ENCODE measurements at places on chromosomes 4 and X.

DNA sequence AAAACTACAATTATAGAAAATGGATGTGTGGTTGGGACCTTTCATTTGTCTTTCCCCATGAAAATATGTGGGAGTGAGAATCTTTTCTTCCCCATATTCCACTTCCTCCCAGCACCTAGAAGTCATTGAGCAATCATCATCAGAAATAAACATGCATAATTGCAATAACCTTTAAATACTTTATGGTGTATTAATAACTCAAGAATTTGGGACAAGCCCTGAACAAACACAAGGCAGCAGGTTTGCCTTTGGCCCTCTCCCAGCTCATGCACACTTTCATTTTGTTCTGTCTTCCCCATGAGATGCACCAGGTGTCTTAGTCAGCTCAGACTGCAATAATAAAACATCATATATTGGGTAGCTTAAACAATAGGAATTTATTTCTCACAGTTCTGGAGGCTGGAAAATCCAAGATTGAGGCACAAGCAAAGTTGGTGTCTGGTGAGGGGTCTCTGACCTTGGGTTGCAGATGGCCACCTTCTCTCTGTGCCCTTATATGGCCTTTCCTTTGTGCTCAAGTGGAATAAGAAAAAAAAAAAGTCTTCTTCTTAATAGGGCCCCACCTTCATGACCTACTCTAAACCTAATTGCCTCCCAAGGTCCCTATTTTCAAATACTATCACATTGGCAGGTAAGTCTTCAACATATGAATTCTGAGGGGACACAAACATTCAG, 34.7 kb upstream of the TMEM184C start:
- DNase-seq, result no peak

- DNase-seq, result no peak
Observed at GRCh38 chr4:96602661-96603060, 762.8 kb downstream of the PDHA2 start.

GRCh38 chr4:143599827-143600226, 86.3 kb downstream of the SMARCA5 start:
- no peak for DNase-seq

- no peak for DNase-seq
Observed at GRCh38 chr4:110623718-110624397, 981 bp upstream of the PITX2 start.

- DNase-seq, result no peak
Observed at GRCh38 chrX:119583431-119584059, 9.2 kb downstream of the UBE2A start.

DNA sequence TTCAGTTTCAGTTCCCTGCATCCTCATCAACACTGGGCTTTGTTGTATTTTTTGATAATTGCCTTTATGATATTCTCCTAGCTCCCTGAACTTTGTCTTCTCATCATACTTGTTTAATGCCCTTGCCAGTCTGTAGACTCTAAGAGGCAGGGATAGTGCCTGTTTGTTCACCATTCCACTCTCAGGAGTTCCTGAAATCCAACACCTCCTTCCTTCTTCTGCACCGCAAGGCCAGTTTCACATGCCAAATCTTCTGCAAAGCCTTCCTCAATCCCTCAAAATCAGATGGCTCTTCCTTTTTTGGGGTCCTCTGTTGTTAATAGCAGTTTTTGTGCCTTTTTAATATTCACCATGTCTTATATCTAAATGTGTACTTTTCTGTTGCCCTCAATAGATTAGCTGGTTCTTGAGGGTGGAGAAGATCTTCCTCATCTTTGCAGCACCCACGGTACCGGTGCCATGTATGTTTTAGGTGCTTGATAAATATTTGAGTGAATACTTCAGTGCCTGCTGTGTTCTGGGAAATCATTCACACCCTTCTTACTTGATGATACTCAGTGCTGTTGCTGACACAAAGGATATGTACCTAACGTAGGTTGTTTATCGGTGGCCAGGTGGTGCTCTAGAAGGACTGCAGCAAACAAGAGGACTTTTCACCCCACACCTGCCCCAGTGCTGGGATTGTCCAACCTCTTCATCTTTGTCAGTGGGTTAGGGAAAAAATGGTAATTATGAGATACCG, 85.3 kb upstream of the LIMCH1 start:
- DNase-seq, result no peak

DNA sequence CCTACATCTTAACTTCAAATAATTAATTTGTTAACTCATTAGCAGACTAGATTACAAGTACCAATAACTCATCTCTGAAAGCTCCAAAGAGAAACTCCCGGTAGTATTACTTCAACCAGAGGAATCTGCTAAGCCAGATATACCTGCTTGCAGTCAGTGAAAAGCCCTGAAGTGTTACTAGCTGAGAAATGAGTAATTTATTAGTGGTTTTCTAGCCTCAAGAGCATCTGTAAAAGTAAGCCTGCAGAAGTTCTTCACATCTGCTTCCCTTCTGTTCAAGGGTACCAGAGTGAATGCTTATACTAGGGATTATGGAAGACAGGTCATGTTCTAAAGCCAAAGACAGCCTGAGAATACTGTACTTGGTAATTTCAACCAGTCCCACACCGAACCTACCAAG, 34.7 kb downstream of the IRS4 start:
- DNase-seq, result no peak

- DNase-seq, result no peak
Observed at GRCh38 chr4:119321921-119322687, at the start of gene FABP2. TSS of gene FABP2 (minus strand) at chr4:119322138. CDS start at chr4:119322102, 36 bp downstream.

GRCh38 chrX:129925305-129926092, 19.5 kb downstream of the UTP14A start:
- DNase-seq, result no peak

- DNase-seq, result no peak
Observed at GRCh38 chr4:173748353-173748752, 218.3 kb upstream of the HAND2 start.

- no peak for DNase-seq
Observed at GRCh38 chrX:63283348-63283747, 67.8 kb downstream of the SPIN4 start.

DNA sequence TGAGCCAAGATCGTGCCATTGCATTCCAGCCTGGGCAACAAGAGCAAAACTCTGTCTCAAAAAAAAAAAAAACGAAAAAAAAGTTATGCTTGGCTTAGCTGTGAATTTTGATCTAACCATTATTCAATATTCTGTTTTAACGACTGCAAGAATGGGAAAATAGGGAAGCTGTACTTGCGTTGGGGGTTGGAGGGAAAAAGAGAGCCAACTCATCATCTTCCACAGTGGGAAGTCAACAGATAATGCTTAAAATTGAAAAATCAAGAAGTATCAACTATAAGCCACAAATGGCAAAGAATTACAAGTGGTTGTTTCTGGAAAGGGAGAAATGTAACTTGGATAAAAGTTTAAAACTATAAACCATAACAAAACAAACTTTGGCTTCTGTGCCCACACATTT, 2.9 kb downstream of the TEC start:
- no peak for DNase-seq

GRCh38 chrX:73830489-73831414, 267.8 kb downstream of the CHIC1 start:
- DNase-seq, result no peak

DNA sequence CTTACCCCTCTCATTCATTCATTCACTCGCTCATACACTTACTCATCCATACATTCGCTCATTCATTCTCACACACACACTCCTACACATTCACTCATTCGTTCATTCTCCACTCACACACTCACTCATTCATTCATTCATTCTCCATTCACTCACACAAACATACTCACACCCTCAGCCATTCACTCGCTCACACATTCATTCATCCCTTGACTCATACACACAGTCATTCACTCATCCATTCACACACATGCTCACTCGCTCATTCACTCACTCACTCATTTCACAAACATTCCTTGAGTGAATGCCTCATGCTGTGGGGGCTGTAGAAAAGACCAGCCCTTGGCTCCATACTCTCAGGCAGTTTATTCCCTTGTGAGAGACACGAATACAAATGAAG, 151.1 kb upstream of the MAMLD1 start:
- no peak for DNase-seq

DNA sequence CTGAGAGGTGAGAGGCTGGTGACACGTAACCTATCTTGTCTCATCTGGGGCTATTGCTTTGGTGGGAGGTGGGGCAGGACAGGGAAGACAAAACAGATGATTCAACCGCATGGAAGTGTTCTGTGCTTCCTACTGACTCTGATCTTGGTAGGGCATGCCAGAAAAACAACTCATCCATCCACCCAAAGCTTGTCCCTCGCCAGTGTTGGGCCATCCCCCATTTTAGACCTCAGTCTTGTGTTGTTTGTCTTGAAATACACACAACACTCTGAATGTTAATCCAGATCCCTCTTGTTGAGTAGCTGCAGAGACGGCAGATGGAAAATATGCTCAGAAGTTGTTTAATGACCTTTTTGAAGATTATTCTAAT, 377 bp downstream of the CHRNA9 start:
- no peak for DNase-seq
